ENCODE measurements at places on chromosomes 3 and 15.

DNA sequence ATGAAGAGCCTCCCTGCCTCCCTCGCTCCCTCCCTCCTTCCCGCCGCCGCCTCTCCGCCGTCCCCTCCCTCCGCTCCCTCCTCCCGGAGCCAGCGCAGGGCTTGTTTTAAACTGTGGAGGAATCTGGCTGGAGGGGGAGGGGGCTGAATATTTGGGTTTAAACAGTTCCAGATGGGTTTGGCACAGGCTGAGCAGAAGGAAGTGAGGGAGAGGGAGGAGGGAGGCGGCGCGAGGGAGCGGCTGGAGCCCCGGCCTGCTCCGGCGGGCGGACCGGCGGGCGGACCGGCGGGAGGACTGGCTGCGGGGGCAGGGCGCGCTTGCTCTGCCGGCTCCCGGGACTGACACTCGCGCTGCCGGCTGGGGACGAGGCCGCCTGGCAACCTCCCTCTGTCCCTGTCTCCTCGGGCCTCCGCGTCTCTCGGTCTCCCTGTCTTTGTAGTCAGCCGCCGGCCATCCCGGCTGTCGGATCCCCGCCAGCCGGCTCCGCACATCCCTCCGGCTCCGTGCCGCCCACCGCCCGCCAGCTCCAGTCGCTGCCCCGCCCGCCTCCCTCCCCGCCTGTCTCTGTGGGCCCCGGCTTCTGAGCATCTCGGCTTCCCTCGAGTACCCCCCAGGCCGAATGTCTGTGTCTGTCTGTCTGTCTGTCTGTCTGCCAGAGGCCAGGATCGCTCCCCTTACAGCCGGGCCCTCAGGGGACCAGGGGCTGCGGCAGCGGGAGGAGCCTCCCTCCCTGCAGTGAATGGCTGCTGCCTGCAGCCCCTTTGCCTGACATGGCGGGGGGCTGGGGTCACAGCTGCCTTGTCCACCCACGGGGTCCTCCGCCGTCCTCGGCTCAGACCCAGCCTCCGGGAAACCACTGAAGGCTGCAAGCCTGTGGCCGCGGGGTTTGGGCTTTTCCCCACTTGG, 7.6 kb downstream of the EPHB3 start:
- DNase-seq = no peak

DNA sequence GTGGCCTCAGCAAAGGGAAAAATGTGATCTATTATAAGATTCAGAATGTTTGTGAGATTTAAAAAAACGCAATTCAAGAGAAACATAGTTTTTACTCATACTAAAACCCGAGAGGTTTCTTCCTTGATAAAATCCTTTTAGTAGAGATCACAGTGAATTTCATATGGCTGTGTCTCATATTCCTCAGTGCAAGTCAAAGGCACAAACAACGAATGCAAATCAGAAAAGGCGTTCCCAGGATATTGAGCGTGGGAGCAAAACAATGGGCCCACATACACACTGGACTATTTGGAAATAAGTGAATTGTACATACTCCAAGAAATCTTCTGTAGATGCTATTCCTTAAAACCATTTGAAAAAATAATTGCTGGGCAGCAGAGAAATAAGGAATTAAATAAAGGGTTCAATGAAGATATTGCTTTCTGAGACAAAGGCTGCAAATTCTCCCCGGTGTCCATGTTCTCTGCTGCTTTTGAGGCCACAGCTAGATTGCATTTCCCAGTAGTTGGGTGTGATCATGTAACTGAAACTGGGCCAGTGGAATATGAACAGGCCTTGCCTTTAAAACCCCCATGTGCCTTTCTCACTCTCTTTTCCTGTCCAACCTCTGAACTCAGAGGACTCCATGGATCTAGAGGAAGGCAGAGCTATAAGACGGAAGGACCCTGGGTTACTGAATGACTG, 144.6 kb upstream of the TBL1XR1 start:
- no peak for DNase-seq

GRCh38 chr3:38108649-38109579, 28.0 kb downstream of the ACAA1 start:
- no peak for DNase-seq

DNA sequence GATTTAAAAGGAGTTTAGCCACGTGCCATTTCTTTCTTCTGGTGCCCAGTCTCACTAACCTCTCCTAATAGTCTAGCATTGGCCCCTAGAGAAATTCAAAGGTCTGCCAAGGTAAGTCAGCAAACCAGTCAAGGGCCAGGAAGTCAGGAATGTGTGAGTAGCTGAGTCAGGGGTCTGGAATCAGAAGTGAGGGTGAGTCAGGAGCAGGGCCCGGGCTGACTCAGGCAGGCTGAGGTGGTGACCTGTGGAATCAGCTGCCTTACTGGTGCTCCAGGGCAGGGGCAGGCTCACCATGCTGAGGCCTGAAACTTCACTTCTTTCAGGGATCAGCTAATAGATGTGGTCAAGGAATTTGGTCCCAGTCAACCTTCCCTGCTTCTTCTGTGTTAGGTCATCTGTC, 105.8 kb upstream of the MYZAP start:
- DNase-seq = peak; percentile 99

DNA sequence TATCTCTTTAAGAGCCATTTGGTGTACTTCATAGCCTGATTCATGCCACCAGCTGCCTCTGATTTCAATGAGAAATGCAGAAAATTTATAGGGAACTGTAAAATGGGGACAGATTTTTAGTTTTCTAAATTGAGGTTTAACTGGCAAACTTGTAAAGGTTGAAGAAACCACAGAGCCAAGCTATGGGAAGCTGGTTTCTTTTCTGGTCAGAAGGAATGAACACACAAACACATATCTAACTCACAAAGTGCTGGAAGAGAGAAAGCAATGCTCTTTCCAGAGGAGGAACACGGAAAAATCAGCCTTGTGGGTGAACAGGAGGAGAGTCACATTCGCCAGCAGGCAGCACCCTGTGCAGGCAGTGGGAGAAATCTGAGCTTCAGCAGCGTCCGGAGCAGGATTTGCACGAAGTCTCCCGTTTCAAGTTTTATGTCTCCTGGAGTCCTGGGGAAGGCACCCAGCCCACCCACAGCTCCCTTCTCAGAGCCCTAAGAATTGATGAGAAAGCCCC, 481 bp downstream of the MASP1 start:
- no peak for DNase-seq

DNA sequence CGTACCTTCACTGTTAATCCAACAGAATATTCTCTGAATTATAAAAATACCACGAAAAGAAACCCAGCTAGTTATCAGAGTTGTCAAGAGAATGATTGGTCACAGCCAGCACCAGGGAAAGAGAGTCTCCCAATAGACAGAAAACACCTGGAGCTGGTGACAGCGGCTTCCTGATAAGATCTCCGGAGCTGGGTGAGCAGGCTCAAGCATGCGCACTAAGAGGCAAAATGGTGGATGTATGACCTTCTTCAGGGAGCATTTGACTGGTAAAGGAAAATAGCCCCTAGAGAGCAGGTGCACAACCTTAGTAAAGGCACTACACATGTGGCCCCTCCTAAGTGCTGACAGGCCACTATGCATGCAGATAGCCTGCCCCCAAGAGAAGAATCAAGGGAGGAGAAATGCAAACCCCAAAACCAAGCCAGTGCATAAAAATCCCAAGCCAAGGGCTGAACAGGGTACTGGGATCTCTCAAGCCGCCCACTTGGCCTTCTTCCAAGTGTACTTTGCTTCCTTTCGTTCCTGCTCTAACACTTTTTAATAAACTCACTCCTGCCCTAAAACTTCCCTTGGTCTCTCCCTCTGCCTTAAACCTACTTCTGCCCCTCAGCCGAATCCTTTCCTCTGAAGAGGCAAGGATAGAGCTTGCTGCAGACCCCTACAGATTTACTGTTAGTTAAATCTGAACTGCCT, 93.2 kb downstream of the UACA start:
- DNase-seq = no peak

DNA sequence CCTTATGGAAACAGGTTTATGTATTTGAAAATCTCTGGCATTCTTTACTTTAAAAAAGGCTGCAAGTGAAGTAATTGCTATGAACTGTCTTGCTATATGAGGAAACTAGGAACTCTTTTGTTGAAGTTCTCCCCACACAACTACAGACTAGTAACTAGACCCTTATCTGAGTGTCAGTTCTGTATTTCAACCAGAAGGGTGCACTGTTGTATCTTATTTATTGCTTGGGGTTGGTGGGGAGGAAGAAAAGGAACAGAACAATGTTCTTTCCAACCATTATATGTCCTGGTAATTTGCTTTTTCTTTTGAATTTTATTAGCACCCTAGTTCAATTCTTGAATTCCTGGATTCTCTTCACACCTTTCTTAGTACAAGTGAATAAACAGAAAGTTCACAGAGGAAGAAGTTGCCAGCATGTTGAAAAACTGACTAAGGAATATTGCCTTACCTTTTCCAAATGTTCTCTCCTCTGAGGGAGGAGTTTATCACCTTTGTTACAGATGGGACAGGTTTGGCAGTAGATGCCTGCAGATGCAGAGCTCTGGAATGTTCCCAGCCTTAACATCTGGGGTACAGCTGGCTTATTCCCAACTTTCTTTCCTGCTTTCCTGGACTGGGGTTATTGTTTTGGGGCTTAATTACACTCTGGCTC, 162.4 kb upstream of the CFAP20DC start:
- DNase-seq = peak; percentile 51
